ENCODE measurements at places on chromosomes 1 and 21.

- no peak for DNase-seq
Measured at GRCh38 chr1:111924786-111925185, 64.7 kb downstream of the KCND3 start.

DNA sequence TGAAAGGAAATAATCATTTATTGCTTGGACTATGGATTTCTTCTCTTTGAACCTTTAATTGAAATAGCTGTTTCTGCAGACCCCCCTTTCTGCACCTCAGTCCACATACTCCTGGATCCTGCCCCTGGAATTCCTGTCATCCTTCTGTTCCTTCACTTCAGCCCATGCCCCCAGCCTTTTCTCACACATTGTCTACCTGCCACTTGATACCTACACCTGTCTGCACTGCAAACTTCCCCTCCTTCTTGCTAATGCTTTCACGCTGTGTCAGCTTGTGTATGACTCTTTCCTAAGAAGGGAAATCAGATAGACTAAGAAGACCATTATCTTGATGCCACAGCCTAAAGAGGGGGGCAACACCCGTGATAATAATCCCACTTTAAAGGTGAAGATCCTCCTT lies 80.3 kb upstream of the EXO1 start:
- DNase-seq = no peak

DNA sequence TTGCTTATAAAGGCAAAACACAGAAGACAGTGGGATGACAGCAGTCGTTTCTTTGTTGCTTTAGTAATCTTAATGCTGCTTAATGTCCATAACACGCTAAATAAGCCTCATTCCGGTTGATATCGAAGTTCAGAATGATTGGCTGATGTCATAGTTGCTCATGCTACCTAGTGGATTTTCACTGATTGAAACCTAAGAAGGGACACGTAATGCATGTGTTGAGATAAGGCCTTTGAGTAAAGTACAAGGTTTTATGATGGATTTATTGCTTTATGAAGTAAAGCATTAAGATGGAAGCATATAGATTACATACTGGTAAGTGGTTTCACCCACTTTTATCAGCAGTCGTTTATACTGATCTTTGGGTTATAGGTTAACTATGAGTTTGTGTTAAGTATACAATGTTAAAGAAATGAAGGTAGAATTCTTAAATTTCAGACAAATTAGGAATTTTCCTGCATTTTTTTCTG lies 25.1 kb downstream of the IARS2 start:
- no peak for DNase-seq

DNA sequence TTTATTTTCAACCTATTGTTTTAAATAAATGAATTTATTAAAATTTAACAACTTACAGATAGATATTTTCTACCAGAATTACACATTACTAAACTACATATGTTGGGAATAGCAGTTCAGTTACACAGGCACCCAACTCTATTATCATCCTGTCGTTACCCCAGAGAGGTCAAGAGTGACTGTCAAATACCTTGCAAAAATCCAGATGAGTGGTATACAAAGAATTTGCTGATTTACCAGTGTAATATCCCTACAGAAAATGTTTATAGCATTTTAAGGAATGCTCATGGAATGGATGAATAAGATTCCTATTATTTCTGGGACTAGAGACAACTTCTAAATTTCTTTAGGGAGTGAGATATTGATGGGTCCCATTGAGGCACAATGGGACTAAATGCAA lies 300.7 kb upstream of the RGS18 start:
- DNase-seq = no peak

- DNase-seq = no peak
Measured at GRCh38 chr21:46556802-46557201, 48.1 kb downstream of the S100B start.

GRCh38 chr1:1427106-1427819 lies 6.2 kb upstream of the ANKRD65 start:
- no peak for DNase-seq

DNA sequence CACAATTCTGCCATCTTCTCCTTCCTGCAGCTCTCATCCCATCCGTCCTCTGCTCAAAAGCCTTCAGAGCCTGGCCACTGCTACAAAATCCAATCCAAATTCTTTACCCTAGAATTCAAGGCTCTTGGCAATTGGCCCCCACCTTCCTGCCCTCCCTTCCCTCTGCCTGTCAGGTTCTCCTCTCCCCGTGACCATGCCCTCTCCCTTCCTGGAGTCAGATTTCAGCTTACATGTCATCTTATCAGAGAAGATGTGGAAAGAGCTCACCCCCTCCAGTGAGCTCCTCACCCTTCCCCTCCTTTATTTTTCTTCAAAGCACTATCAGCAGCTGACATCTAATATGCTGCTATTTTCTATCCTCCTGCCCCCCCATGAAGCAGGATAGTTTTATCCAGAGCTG lies 86.9 kb downstream of the GRIK3 start:
- no peak for DNase-seq

DNA sequence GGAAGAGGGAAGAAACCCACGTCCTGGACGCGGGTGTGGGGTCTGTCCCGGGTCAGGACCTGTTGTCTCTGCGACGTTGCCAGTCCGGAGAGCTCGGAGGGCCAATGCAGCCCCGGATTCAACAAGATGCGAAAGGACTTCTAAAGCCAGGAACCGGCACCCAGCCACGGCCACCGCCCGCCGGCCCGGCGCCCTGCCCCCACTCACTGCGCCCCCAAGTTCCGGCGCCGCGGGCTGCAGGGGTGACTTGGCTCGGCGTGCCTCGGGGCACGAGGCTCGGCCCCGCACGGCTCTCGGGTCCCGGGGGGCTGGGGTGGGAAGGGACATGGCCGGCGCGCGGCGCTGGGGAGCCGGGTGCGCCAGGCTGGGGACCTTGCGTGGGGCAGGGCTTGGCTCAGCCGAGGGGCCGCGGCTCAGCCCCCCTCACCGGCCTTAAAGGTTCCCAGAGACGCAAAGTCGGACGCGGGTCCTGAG lies 51.8 kb upstream of the H6PD start:
- no peak for DNase-seq

DNA sequence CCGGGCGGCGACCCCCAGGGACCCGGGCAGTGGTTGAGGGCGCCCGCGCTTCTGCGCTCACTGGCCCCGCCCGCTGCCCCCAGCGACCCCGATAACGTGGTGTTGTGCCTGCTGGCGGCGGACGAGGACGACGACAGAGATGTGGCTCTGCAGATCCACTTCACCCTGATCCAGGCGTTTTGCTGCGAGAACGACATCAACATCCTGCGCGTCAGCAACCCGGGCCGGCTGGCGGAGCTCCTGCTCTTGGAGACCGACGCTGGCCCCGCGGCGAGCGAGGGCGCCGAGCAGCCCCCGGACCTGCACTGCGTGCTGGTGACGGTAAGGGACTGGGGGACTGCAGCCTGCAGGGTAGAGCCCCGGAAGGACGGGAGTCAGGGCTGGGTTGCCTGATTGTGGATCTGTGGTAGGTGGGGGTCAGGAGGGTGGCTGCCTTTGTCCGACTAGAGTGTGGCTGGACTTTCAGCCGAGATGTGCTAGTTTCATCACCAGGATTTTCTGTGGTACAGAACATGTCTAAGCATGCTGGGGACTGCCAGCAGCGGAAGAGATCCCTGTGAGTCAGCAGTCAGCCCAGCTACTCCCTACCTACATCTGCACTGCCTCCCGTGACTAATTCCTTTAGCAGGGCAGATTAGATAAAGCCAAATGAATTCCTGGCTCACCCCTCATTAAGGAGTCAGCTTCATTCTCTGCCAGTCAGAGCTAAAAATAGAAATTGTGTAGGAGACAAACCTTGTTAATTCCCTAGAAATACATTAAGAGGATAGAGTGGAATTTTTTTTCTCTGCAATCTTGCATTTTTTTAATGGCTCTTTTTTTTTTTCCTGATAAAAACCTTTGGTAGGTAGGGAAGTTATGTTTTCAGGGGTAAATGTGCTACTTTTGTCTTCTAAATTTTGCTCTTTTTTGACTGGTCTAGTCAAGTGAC lies 1.5 kb downstream of the GADD45A start:
- peak; percentile 86 for DNase-seq

GRCh38 chr1:68473060-68473459 lies 23.3 kb upstream of the RPE65 start:
- DNase-seq = no peak

DNA sequence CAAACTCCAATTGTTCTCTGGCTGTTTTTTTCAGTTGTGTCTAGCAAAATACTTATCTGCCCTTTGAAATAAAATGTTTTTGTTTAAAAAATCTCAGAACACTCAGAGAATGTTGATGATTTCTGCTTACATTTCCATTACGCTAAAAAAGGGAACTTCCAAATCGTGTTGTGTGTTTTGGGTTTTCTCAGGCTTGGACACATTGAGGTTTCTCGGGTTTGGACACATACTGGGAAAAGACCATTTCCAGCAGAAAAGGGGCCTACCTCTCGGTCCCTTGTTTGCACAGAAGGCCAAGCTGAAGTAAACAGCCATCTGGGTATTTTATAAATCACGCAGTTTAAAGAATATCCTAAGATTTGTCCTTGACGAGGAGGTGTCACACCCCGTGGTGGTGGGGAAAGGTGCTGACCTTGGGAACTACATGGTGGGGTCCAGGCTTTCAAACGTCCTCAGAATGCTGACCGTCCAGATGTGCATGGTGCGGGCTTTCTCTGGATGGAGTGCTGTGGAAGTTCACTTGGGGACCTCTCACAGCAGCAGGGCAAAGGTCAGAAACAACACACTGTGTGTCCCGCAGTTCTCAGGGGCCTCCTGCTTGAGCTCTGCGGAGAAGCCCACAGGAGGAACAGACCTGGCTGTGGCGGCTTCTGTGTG lies 67.8 kb downstream of the SLC37A1 start:
- no peak for DNase-seq

DNA sequence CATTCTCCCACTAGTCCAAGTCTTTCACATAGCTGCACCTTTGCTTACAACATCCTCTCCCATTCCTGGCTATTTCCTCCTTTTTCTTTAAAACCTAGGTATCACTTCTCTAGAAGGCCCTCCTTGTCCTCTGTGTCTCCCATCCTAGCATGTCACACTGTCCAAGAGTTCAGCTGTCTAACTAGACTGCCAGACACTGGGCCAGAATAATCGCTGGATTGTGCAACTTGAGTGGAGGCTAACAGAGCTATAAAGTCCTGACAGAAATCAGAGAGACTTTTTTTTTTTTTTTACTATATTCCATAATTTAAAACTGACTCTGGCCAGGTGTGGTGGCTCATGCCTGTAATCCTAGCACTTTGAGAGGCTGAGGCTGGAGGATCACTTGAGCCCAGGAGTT lies 4.2 kb upstream of the ANGPTL7 start:
- DNase-seq = no peak

GRCh38 chr1:46285730-46286477 lies 17.5 kb downstream of the LRRC41 start:
- DNase-seq = no peak
